Heart right ventricle (tissue), 16 donors: ENCODE measurements at places on chromosomes 4 and X. TPM values are rescaled to one million over a fixed set of nuclear protein-coding genes. Genes with fewer than 3 reads are reported as not detected.
A peak's percentile ranks its signal among the peaks of the same experiment; 100 is the strongest.

DNA sequence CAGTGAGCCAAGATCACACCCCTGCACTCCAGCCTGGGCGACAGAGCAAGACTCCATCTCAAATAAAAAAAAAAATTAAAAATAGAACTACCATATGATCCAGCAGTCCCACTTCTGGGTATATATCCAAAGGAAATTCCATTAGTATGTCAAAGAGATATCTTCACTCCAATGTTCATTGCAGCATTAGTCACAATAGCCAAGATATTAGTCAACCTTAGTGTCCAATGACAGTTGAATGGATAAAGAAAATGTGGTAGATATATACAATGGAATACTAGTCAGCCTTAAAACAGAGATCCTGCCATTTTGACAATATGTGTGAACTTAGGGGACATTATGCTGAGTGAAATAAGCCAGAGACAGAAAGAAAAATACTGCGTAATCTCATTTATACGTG lies 49.4 kb downstream of the C4orf46 start:
- no peak for DNase-seq
- H3K4me3 ChIP-seq: no peak overlapping the region
- H3K36me3 ChIP-seq: no peaks in the 10 kb centered on the region

DNA sequence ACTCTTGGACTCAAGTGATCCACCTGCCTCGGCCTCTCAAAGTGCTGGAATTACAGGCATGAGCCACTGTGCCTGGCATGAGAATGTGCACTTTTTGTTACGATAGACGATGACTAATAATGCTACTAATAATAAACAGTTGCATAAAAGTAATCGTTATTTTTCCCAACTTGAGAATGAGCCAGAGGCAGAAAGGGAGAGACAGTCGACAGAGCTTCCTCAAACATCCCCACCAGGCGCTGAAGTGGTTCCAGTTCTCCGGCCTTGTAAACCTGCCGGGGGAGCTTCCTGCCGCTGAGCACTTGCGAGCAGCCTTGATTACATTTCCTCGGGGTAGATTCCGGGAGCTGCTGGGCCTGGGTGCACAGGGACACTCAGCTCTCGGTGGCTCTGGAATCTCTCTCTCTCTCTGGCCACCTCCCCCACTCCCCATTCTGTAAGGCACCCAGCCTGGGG lies 8.9 kb upstream of the HTRA3 start:
- no peak for DNase-seq
- H3K4me1 ChIP-seq: no peaks in the 10 kb centered on the region
- H3K36me3 ChIP-seq: no peaks in the 10 kb centered on the region
- H3K4me3 ChIP-seq: no peak overlapping the region
- H3K27me3 ChIP-seq: no peaks in the 10 kb centered on the region

DNA sequence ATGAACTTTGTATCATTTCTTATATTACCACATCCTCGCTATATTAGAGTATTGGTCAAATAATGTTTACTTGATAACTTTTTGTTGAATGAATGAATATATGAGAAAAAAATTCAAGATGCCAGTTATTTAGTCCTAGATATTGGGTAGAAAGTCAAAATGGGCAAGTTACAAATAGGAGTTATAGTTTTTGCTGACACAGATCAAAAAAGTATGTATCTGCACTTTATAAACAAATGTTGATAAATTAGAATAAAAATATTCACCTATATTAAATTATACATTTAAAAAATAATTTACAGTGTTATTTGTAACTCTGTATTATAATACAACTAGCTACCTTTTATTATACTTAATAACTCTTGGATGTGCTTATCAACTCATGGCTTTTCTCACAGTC lies 57.8 kb upstream of the NDST4 start:
- no peak for DNase-seq
- H3K27me3 ChIP-seq: no peaks in the 10 kb centered on the region
- no peak overlapping the region for H3K27ac ChIP-seq
- no peak overlapping the region for H3K4me3 ChIP-seq
- H3K36me3 ChIP-seq: no peaks in the 10 kb centered on the region

DNA sequence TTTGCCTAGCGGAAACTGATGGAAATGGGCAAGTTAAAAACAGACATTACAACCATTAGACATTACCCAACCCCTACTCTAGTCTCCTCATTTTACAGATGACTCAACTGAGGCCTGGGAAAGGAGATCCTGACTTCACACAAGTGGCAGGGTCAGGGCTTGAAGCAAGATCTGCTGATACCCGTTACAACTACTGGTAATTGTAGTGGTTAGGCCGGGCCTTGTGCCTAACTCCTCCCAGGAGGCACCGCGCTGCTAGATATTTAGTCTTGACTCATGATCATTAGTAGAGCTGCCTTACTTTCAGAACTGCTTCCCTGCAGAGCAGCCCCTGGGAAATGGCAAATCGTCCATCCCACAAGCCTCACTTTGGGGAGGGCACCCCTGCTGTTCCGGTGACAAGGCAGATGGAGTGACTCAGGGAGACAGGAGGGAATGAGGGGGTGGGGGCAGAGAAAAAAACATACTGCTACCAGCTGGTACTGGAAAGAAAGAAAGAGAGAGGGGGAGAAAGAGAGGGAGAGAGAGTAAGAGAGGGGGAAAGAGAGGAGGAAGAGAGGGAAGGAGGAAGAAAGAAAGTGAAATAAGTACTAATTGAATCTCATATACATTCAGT lies 12.2 kb downstream of the ARHGEF6 start:
- H3K36me3 ChIP-seq: no peaks in the 10 kb centered on the region
- H3K27me3 ChIP-seq: no peaks in the 10 kb centered on the region
- no peak for DNase-seq
- peak overlapping the region; percentile 77 for H3K4me3 ChIP-seq

Gene BEX3
- 115 TPM for total RNA-seq

Gene TLR10
- not detected for total RNA-seq

DNA sequence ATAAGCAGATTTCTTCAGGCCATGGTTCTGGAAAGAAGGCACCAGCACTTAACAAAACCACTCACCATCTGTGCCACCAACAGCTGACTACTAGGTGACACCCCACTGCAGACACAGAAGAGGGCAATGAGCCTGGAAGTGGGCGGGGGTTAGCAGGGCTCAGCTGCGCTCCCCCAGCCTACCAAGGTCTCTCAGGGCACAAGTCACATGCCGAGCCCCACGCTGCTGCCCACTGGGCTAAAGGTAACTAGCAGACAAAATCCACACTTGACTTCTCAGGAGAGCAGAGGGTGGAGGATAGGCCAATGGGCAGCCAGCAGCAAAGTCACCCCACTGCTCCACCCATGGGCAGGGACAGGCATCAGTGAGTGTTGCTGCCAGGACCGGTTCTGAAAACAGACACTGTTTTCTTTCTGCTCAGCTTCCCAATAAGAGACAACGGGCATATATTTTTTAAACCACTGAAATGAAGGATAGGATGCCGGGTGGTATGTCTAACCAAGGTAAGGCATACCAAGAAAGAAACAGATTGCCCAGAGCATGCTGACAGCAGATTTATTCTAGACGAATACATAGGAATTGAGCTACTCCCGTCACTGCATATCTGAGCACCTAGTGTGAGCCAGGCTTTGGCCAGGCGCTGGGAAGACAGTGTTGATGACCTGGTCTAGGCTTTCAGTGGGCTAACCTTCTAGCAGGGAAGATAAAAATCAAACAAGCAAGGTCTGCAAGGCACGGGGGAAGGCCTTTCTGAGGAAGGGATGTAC lies 20.1 kb downstream of the ACSL1 start:
- no peaks in the 10 kb centered on the region for H3K27me3 ChIP-seq
- peaks cover 56% of the 10 kb centered on the region for H3K4me1 ChIP-seq
- H3K27ac ChIP-seq: peak overlapping the region; percentile 68
- peak; percentile 78 for DNase-seq

Gene TMA16
- 9.5 TPM for total RNA-seq

DNA sequence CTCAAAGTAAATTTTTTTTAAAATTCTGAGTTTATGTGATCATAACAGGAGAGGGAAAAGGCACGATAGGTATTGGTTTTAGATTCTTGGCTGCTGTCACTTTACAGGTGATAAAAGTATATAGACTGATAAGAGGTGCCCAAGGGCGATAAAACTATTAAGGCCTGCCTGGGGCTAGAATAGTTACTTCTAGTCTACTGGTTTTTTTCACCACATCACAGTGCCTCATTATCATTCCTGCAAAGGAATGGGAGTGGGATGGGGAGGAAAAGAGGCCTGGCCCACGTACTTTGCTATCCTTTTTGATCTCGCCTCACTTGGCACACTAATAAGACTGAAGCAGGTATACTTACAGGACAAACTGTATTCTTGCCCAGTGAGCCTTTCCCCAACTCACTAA lies 46.6 kb downstream of the CXorf58 start:
- H3K4me3 ChIP-seq: no peak overlapping the region
- DNase-seq: no peak
- H3K27ac ChIP-seq: no peak overlapping the region
- H3K36me3 ChIP-seq: no peaks in the 10 kb centered on the region
- H3K4me1 ChIP-seq: no peaks in the 10 kb centered on the region

GRCh38 chr4:100875296-100876068 lies 357.7 kb upstream of the EMCN start:
- no peaks in the 10 kb centered on the region for H3K4me1 ChIP-seq
- H3K36me3 ChIP-seq: no peaks in the 10 kb centered on the region
- H3K27me3 ChIP-seq: no peaks in the 10 kb centered on the region

DNA sequence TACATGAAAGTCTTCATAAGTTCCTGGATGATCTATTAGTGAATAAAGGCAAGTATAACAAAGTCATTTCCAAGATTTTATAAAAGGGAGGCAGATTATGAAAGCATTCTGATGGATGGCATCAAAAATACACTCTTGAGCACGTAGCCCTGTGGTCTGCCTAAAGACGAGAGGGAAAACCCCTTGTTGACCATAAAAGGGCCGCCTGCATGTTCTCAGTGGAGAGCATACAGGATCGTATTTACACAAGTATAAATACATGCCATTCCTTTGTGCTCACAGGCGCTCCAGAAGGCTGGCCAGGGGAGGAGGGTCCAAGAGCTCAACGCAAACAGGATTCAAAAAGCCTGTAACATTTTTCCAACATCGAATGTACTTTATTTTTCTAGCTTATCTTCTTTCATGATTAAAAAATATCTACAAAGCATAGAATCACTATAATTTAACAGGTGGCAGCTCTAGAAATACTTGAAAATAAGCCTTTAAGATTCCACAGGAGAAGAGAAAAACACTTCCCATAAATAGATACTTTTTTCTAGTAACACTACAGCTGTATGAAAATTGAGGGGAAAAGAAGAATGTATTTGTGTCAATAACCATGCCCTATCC lies 29.6 kb downstream of the PDGFC start:
- H3K4me1 ChIP-seq: peaks cover 40% of the 10 kb centered on the region
- DNase-seq: peak; percentile 11
- H3K36me3 ChIP-seq: no peaks in the 10 kb centered on the region
- H3K27ac ChIP-seq: peak overlapping the region; percentile 42

DNA sequence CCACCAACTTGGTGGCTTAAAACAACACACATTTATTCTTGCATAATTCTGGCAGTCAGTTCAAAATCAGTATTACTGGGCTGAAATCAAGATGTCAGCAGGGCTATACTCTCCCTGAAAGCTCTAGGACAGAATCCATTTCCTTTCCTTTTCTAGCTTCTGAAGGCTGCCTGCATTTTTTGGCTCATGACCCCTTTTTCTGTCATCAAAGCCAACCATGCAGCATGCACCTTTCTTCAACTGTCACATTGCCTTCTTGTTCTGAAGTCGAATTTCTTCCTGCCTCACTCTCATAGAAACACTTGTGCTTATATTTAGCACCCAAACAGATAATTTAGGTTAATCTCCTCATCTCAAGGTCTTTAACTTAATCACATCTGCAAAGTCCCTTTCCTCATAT lies 79.8 kb upstream of the PPP1R2C start:
- no peaks in the 10 kb centered on the region for H3K4me1 ChIP-seq
- no peak for DNase-seq
- H3K27me3 ChIP-seq: no peaks in the 10 kb centered on the region
- H3K27ac ChIP-seq: no peak overlapping the region

DNA sequence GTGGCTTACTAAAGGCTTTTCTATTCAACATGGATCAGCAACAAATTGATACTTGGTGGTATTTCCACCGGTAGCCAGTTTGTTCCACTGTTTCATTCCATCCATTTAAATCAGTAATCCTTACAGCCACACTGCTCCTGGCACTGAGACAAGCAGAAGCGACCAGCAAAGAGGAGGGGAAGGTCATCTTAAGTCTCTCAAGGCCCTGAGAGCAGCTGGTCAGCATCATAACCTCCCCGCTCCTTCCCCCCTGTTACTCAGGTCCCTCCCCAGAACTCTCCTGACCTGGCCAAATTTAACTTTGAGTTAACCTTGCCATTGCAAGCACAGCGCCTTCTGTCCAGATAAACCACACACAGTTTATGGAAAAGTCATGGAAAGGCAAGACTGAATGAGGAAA lies 331.3 kb upstream of the KLF3 start:
- peaks cover 18% of the 10 kb centered on the region for H3K4me1 ChIP-seq
- H3K4me3 ChIP-seq: no peak overlapping the region
- H3K27ac ChIP-seq: no peak overlapping the region
- H3K36me3 ChIP-seq: no peaks in the 10 kb centered on the region
- no peaks in the 10 kb centered on the region for H3K27me3 ChIP-seq

- H3K4me3 ChIP-seq: peak overlapping the region; percentile 36
- no peaks in the 10 kb centered on the region for H3K36me3 ChIP-seq
- no peak for DNase-seq
- H3K27ac ChIP-seq: no peak overlapping the region
- peaks cover 5% of the 10 kb centered on the region for H3K4me1 ChIP-seq
Measured at GRCh38 chrX:67546496-67547423, 2.9 kb downstream of the AR start.

Gene PABPC5
- total RNA-seq: 0.32 TPM

Gene PPEF2
- not detected for total RNA-seq

Gene TRPC5OS
- not detected for total RNA-seq

DNA sequence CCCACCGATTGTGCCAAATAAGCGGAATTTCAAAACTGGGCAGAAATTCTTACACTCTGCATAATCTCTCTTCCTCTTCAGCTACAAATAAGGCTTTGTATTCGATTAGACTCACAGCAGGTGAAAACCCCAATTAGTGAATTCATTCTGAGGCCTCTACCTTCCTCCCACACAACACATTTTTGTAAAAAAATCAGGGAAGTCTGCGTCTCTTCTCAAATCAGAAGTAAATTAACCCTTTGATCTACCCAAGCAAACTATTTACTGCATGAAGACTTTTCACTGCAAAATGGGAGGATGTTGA lies 200.6 kb upstream of the FTHL17 start:
- no peaks in the 10 kb centered on the region for H3K4me1 ChIP-seq
- no peak overlapping the region for H3K4me3 ChIP-seq
- H3K27ac ChIP-seq: no peak overlapping the region
- no peak for DNase-seq
- no peaks in the 10 kb centered on the region for H3K36me3 ChIP-seq
- H3K27me3 ChIP-seq: no peaks in the 10 kb centered on the region

Gene PTPN13
- total RNA-seq: 3.7 TPM

- DNase-seq: no peak
- H3K4me3 ChIP-seq: no peak overlapping the region
- no peaks in the 10 kb centered on the region for H3K4me1 ChIP-seq
- no peaks in the 10 kb centered on the region for H3K36me3 ChIP-seq
Measured at GRCh38 chr4:38768968-38769394, 13.8 kb downstream of the TLR10 start.

DNA sequence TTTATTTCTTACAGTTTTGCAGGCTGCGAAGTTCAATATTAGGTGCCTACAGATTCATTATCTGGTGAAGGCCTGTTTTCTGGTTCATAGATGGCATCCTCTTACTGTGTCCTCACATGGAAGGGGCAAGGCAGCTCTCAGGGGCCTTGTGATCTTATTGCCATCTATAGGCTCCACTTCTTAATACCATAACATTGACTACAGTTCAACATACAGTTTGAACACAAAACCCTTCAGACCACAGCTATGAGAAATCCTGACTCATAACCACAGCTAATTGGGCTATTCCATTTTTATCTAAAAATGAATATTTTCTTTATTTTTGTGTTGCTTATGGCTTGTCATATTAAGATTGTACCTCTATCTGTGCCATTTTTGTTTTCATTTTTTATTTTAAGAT lies 72.3 kb downstream of the STAG2 start:
- H3K27me3 ChIP-seq: no peaks in the 10 kb centered on the region
- no peak for DNase-seq
- H3K36me3 ChIP-seq: no peaks in the 10 kb centered on the region
- peaks cover 4% of the 10 kb centered on the region for H3K4me1 ChIP-seq
- no peak overlapping the region for H3K4me3 ChIP-seq
